ENCODE measurements at places on chromosomes 5 and 9.

GRCh38 chr5:38423276-38424147 lies 132.9 kb downstream of the LIFR start:
- no peak for DNase-seq

DNA sequence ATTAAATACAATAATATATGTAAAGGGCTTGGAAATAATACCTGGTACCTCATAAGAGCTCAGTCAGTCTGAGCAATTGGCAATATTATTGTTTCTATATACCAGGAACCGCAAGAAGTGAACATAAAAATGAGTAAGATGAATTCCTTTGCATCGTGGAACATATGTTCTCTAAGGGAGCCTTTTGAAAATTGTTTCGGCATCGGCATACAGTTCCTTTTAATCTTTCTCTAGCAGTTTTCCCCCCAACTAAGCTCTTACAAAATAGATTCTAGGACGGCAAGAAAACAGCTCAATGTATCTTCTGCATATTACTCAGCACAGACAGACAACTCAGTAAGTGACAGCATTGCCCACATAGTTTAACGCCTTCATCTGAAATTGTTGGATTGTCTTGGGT lies 426.6 kb upstream of the WWC1 start:
- no peak for DNase-seq

DNA sequence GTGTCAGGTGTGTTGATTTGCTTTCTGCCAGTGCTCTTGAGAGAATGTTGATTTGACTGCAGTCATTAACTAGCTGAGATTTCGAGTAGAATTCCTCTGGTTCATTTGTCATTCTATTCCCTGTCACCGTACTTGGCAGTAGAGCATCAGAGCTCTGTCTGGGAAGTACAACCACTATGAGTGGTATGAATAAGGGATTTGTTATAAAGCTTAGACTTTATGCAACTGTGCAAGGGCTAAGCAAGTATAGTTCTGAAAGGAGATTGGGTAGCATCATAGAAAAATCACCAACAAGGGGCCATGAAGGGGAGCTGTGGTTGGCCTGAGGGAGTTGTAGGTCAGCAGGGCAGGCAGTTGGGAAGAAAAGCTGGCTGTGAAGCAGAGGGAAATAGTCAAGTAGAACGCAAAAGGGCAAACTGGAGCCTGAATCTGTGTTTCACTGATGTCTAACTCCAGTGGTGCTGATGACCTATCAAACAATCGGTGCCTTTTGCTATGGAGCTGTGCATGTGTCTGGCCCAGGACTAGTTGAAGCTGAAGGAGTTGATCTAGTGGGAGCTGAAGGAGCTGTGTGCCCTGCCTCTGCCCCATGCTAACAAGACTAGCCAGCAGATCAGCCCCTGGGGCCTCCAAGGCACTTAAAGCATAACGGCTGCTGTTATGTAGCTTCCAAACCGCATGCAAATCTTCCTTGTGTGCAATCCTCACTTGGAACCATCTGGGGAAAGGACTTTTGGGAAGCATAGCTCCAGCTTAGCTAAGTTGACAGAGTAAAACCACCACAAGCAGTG lies 110.0 kb downstream of the SLC28A3 start:
- peak; percentile 11 for DNase-seq

- DNase-seq = no peak
Measured at GRCh38 chr9:130379649-130379970, 65.2 kb upstream of the ASS1 start.

GRCh38 chr9:115681585-115681984 lies 472.0 kb upstream of the PAPPA start:
- no peak for DNase-seq

DNA sequence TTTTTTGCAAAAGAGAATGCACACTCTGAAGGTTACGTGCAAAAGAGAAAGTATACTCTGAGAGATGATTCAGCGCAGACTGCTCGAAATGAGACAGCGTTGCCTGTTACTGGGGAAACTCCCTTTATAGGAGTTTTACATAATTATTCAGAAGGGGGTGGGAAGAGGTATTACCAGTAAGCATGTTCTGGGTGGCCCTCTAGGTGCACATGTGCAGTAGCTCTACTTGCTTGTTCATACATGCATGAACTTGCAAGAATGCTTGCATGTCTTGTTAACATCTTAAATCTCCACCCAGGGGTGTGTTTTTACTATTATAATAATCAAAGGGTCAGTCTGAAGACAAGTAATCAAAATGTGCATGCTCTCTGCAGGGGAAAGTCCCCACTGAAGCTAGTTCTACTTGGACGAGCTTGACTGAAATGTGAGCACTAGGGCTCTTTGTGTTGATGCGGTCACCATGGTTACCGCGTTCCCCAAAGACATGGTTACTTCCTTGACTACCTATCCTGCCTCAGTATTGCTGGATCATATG lies 75.5 kb downstream of the SGCD start:
- DNase-seq = peak; percentile 94

GRCh38 chr9:128419061-128419925 lies 1.4 kb upstream of the CERCAM start:
- DNase-seq = no peak

- no peak for DNase-seq
Measured at GRCh38 chr5:113321276-113321675, 113.5 kb downstream of the TSSK1B start.

DNA sequence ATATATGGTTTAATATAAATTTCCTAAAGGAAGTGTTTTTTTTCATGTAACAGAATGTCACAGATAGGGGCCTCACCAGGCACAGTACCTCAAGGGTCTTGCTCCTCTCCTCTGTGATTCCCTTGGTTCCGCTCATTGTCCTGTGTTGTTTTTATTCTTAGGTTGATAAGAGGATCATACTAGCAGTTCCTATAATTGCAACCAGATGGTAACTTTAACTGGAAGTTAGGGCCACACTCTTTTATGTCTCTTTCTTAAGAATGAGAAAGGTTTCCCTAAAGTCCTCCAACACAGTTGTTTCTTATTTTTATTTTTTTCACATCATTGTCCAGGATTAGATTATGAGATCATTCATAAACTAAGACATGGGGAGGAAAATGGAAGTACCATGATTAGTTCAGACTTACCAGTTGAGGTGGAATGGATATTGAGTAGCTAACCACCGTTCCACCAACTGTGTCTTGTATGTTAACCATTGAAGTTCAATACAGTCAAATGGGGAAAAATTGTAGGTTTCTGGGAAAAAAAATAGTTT lies 41.1 kb downstream of the FAM174A start:
- no peak for DNase-seq

- no peak for DNase-seq
Measured at GRCh38 chr5:152511531-152512132, 106.6 kb upstream of the NMUR2 start.

DNA sequence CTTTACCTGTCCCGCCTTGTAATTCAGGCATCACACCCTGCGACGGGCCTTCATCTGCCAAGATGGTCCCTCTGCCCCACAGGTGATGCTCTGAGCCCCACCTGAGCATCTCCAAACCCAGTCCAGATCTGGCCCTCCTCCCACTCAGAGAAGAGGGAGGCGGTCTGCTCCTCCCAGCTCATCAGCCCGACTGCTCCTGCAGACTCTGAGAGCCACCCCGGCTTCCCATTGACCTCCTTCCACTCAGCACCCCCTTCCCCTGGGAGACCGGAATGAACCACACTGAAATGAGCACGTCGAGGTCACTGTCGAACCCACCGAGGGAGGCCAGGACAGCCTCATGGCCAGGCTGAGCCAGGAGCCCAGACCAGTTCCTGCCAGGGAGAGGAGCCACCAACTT lies 12.8 kb downstream of the ABO start:
- DNase-seq = no peak

GRCh38 chr5:90615355-90615754 lies 56.8 kb downstream of the ADGRV1 start:
- no peak for DNase-seq

- DNase-seq = no peak
Measured at GRCh38 chr5:147971472-147971871, 65.1 kb upstream of the C5orf46 start.

DNA sequence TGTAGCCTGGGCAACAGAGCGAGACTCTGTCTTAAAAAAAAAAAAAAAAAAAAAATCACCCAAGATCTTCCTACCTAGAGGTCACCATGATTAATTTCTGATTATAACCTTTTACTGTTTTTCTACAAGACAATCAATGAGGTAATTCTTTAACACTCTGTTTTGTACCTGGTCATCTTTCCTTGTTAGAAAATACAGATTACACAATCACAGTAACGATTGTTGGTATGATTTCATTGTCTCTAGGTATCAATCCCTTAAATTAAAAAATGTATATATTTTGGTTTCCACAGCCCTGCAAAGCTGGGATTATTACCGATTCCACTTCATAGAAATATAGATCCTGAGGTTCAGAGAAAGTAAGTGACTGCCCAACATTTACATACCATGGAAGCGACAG lies 8.3 kb upstream of the ATG10 start:
- DNase-seq = no peak

GRCh38 chr9:131239161-131239975 lies 36.9 kb downstream of the FAM78A start:
- no peak for DNase-seq

GRCh38 chr5:14265570-14265969 lies 122.4 kb downstream of the TRIO start:
- no peak for DNase-seq

- DNase-seq = no peak
Measured at GRCh38 chr9:131395157-131396098, 1.5 kb downstream of the PRRC2B start.

DNA sequence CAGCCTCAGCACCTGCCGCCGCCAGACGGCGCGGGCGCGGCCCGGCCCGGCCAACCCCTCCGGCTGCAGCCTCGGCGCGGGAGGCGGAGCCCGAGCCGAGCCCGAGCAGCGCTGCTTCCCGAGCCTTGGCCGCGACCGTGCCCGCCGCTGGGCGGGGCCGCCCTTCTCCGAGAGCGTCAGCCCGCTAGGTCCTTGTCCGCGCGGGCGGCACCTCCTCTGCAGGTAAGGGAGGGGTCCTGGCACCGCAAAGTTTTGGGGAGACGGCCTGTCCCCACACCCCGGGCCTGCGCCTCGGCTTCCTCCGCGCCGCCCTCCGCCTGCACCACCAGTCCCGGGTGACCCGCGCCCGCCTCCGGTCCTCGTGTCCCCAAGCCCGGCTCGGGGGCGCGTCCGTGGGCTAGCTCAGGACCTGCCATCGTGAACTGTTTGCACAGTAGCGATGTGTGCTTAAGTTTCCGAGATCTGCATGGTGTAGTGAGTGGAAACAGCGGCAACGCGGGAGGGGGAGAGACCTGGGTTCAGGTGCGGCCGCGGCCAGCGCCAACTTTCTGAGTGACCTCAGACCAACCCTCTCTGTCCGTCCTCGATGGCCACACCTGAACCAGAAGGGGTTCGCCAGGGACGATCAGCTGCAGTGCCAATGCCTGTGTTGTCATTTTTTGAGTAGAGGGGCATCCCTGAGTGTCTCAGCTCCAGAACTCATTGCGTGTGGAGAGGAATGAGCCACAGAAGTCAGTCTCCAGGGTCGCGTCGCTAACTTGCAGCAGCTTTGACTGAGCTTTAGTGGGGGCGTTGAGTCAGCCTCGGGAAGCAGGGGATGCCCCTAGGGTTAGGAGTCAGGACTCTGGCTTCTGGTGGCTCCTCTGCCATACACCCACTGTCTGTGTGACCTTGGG lies at the start of gene FRMPD1:
TSS of gene FRMPD1 (plus strand) at position 82 of the 896 bp plus-strand sequence. CDS start 41,688 bp downstream, outside the sequence.
- DNase-seq = peak; percentile 46

DNA sequence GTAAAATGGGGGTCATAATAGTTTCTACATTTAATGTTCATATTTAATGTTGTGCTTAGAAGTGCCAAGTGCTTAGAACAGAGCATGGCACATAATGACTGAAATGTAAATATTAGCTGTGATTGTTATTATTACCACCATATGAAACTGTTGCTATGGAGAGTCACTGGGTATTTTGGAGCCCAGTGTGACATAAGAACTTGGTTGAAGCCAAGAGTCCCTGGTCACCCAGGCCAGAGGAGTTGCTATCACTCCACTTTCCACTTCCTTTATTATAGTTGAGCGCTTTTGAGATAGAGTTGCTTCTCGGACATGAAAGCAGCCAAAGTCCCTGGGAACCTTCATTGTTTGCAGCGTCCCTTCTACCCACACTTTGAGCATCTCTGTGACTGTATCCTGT lies 77.1 kb downstream of the MAP1B start:
- no peak for DNase-seq

- DNase-seq = no peak
Measured at GRCh38 chr9:101893661-101894646, 155.5 kb upstream of the GRIN3A start.

DNA sequence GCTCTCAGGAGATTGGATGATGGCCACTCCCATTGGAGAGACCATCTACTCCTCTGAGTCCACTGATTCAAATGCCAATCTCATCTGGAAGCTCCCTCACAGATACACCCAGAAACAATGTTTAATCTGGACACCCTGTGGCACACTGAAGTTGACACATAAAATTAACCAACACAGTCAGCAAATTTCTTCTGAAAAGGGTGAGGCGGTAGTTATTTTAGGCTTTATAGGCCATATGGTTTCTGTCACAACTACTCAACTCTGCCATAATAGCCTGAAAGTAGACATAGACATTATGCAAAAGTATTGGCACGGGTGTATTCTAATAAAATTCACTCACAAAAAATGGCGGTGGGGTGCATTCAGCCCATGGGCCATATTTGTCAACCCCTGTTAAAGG lies 244.5 kb upstream of the VLDLR start:
- no peak for DNase-seq

GRCh38 chr9:18060269-18060934 lies 413.6 kb upstream of the ADAMTSL1 start:
- DNase-seq = no peak

DNA sequence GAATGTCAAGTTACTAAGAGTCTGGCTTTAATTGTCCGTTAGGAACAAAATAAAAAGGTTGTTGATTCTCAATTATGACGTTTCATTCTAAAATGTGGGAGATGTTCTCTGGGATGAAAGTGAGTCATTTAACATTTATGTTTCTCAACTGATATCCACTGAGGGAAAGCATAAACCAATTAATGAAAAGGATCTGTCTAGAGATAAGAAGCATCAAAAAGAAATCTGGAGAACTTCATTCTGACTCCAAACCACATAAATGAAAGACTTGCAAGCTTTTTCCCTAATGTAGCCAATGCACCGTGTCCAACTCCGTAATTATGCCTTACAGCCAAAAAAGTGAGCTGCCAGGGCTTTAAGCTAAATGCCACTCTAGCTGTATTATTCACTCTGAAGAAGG lies 654.2 kb downstream of the TLE1 start:
- DNase-seq = no peak

- no peak for DNase-seq
Measured at GRCh38 chr5:55823151-55823796, 27.9 kb upstream of the IL31RA start.

DNA sequence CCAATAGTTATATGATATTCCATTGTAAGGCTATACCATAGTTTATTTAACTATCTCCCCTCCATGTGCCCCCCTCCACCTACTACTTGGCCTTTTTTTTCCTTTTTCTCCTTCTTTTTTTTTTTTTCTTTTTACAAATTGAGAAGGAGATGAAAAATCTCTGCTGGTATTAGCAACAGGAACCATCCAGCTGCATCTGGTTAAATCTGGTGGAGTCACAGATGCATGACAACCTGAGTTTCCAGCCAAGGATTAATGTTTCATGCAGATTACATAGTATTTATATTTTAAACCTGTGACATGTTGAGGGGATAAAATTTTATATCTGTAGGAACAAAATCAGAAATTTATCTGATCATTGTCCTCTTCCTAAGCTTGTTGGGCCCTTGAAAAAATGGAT lies 128.5 kb upstream of the IQGAP2 start:
- no peak for DNase-seq

- DNase-seq = no peak
Measured at GRCh38 chr5:71695071-71695470, 24.0 kb upstream of the CARTPT start.

GRCh38 chr5:90873033-90873517 lies 314.5 kb downstream of the ADGRV1 start:
- DNase-seq = no peak

GRCh38 chr5:61587125-61587524 lies 255.1 kb downstream of the ZSWIM6 start:
- no peak for DNase-seq
